Stimulated activated CD4-positive, alpha-beta T cell treated with anti-CD3 and anti-CD28 coated beads, TNF-alpha, amount 100 ng/mL, for 1 hour (primary cell): ENCODE measurements at places on chromosomes 6 and 20.

DNA sequence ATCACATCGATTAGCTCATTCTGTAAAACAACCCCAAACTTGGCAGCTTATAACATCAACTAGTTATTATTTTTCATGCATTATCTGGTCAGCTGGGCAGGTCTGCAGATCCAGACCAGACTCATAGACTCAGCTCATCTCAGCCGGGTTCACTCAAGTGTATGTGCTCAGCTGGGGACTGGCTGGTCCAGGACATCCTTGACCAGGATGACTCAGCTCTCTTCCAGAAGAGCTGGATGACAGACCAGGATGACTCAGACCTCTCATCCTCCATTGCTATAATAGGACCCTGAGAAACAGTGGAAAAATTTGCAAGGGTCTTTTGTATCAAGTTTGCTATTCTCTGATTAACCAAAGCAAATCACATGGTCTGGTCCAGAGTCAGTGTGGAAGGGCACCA is 312.5 kb upstream of the PLCB4 start:
- DNase-seq = no peak

DNA sequence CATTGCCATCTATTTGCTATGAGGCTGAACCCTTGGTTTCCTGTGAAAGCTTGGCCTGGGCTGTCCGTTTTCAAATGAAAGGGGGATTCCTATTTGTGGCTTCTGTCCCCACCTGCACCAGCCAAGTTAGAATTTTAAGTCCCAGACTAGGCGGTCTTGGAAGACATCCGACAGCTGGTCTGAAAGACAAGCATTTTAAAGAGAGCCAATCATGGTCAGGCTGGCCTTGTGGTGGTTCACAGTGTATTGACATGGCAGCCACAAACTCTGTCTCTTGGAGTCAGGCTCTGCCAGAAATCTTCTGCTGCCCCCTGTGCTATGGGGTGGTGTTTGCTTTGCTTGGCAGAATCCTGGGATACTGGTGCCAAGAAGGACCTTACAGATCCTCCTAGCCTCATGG is 319.2 kb upstream of the MOCS1 start:
- DNase-seq = no peak

DNA sequence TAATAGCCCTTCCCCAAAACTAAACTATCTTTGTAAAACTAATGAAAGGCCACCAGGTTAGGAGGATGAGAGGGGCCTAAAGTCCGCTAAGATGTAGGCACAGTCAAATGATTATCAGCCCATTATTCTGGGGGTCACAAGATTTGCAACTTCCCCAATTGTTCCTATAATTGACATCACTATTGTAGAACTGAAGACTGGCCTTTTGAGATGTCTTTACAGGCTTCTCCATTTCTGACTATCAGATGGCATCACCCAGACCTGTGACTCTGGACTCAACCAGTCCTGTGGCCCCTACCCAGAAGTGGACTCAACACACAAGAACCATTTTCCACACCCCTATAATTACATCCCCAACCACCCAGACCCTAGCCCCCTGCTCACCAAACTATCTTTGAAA is 61.5 kb upstream of the MAP7 start:
- no peak for DNase-seq

DNA sequence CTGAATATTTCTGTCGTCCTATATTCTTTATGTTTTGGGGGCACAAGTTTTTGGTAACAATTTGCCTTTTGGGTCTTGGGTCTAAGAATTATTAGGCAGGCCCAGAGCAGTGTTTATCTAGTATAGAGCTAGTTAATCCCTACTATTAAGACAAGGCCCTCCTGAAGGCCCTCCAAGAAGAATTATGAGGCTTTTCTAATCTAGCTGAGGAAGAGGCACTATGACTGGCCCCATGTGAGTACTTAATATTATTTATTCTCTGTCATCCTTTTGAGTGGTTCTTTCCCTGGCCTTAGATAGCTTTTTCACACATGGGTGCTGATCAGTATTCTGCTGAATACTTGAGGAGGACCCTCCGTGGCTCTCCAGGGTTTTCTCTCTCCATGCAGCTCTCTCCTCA is 25.1 kb downstream of the CHMP4B start:
- no peak for DNase-seq
